ENCODE measurements at places on chromosomes 2 and 18.

GRCh38 chr18:12423820-12424219 lies 16.1 kb downstream of the PRELID3A start:
- no peak for DNase-seq

- no peak for DNase-seq
These were observed 19.0 kb downstream of the VIL1 start for GRCh38 chr2:218437969-218438368.

DNA sequence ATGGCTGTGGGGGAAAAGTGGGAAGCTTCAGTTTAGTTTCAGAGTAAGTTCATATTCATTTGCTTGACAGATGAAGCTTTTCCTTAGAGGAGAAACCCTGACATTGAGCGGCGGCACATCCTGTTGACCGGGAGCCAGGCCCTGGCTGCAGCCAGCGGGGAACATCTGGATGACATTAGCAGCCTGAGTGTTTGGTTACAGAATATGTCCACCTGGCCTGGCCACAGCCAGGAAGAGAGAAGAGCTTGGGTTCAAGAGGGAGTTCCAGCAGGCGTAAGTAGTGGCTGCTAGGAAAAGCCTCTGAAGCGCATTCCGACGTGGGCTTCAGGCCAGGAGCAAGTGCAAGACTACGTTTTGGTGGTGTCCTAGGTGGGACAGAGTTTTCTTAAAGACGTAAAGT lies 144.9 kb upstream of the MYCN start:
- no peak for DNase-seq

- DNase-seq, result no peak
These were observed 3.3 kb upstream of the ACTR3 start for GRCh38 chr2:113886479-113887008.

- no peak for DNase-seq
These were observed 85.9 kb downstream of the APOB start for GRCh38 chr2:20957788-20958525.

- DNase-seq, result no peak
These were observed 21.7 kb upstream of the ZBTB14 start for GRCh38 chr18:5317186-5317585.
